Hematopoietic multipotent progenitor cell treated with erythropoietin and hydrocortisone succinate and interleukin-3 and kit ligand, for 8 days (in vitro differentiated cells): ENCODE measurements at places on chromosomes 6 and 20.
A peak's percentile ranks its signal among the peaks of the same experiment; 100 is the strongest.

GRCh38 chr6:82083646-82084045 lies 163.9 kb downstream of the IBTK start:
- DNase-seq, result no peak

DNA sequence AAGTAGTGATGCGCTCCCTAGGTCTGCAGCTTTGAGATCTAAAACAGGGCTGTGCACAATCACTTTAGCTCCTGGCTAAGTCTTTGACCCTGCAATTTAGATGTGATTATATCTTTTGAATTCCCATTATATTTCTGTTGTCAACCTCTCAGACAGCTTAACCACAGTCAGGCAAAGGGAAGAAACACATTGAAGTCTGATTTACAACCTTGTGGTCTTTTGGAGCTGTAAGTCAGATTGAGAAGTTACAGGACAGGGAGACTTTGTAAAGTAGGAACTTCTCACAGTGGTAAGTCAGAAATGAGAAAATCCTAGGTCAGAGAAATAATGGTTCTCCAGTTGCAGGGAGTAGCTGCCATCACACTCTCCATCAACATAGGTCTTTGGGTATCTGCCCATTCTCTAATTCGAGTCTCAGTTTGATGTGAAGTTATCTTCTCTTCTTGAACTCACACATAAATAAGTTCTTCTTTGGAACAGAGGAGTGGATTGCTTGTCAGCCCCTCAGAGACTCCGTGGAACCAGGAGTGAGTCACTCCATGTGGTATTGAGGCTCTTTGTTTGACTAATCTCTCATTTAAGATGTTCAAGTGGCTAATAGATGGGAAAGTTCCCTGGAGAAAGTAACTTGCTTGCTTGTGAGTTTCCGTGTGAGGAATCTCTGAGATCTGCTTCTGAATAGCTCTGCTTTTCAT lies 35.0 kb upstream of the SGK1 start:
- no peak for DNase-seq

GRCh38 chr6:158963020-158963808 lies 36.8 kb downstream of the RSPH3 start:
- no peak for DNase-seq

DNA sequence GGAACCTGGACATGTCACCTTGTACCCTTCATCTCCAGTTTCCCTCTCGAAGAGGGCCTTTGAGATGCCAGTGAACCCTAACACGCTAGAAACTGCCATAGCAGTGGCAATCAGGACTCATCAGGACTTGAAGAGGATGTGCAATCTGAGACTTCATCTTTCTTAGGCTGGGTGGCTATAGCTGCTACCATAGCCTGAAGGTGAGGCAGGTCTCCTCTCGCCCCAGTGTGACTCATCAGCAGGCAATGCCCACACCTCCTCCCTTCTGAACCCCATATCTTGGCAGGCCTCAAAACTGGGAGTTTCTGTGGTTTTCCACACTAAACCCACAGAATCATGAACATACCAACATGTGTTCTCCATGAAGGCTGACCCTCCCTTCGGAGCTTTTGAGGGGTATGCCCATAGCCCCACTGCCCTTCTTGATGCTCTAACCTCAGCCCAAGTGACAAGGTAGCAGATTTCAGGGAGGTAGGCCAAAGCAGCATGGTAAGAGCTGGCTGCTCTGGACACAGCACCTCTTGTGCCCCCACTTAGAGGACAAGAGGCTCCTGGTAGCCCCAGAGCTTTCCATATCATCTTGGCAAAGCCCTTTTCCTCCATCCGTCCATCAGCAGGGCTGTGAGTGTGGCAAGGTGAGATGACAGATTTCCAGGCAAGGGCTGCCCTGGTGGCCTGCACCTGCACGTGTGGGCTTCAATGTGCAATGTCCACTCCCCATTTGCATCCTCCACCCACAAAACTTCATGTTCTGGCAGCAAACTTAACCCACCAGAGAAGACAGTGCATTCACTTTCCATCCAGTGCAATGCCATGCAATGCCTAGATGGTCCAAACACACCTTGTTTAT lies 2.6 kb downstream of the BLCAP start:
- DNase-seq, result peak; percentile 63

DNA sequence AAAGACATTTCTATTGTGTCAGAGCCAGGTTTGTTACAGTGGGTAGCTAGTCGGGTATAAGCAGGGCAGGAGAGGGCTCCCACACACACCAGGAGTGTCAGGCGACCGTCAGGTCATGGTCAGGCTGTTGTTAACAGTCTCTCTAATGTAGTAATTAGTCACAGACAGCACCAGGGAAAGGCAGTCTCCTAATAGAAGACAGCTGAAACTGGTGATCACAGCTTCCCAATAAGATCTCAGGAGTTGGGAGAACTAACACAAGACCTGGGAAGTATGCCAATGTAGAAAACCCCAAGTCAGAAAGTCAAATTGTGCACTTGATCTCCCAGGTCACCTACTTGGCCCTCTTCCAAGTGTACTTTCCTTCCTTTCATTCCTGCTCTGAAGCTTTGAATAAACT lies 53.0 kb upstream of the GPR6 start:
- DNase-seq, result no peak
